ENCODE measurements at places on chromosomes 6 and 20.

- peak; percentile 62 for DNase-seq
Observed at GRCh38 chr6:43817192-43817591, 47.2 kb downstream of the VEGFA start.

- DNase-seq, result no peak
Observed at GRCh38 chr20:35788796-35789195, 17.0 kb downstream of the PHF20 start.

DNA sequence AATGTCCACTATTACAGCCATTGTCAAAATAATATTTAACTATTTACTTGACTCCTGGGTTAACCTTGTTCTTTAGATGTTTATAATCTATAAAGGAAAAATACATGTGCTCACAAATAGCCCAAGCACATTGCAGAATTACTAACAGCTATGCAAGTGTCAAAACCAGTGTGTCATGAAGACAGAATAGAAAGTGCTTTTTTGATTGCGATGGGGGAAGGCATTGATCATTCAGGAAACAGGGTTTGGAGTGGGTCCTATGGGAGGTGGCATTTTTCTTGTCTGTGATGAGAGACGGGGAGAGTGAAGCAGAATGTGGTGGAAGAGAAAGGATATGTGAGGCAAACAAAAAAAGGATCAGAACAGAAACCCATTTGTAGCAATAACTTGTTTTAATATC, 1.0 kb upstream of the AGPAT4 start:
- DNase-seq, result no peak

GRCh38 chr6:156897907-156898531, 120.8 kb downstream of the ARID1B start:
- DNase-seq, result no peak

DNA sequence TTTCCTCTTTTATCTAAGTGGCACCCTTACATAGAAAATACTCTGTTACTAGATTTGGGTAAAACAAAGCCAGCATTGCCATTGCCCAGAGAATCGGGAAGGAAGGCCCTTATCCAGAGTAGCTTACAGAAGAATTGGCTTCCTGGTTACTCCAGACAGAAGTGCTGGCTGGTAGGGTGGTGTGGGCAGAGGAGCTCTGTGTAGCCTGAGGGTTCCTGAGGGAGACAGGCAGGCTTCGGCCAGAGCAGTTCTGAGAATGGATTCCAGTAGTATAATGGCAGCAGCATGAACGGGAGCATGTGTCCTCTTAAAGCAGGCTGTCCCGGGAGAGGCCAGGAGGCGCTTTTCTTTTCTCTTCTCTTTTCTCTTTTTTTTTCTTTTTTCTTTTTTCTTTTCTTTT, 11.9 kb downstream of the CUL9 start:
- DNase-seq, result no peak

DNA sequence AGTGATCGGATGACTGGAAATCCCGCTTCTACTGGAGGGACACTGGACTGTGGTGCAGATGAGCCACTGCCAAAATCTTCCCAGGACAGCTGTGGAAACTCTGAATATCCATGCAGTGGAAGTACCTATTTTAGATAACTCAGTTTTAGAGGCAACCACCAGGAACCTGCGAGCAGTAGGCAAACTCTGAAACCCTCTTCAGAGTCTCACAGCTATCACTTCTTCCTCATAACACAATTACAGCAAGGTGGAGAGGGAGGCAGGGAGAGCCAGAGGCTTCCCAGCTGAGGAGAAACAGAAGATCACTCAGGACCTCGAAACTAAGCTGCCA, 322.8 kb upstream of the NT5E start:
- no peak for DNase-seq

DNA sequence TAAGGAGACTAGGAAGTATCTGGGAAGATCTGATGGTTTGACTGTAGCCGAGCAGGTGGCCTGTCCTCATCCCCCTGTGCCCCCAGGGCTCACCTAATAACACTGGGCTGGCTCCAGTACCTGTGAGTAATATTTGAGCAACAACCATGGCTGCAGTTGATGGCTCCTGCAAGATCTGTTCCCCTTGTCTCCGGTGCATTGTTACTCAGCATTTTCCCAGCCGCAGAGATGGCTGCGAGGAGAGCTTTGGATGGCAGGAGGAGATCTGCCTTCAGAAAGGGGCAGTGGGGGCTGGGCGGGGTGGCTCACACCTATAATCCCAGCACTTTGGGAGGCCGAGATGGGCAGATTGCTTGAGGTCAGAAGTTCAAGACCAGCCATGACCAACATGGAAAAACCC, 39.3 kb downstream of the PTK7 start:
- DNase-seq, result no peak

All from SW480 (cell line).